ENCODE measurements at places on chromosomes 5 and 9. TPM values are rescaled to one million over a fixed set of nuclear protein-coding genes. Genes with fewer than 3 reads are reported as not detected.

Gene PTGS1
- polyA plus RNA-seq: 0.16 TPM

Gene CDC25C
- polyA plus RNA-seq: 15.9 TPM

Gene CCL27
- polyA plus RNA-seq: not detected

Gene ARL14EPL
- not detected for polyA plus RNA-seq

Gene FBXW2
- polyA plus RNA-seq: 39.1 TPM

- no peaks in the 10 kb centered on the region for H3K27me3 ChIP-seq
- no peaks in the 10 kb centered on the region for H3K4me1 ChIP-seq
- no peaks in the 10 kb centered on the region for H3K36me3 ChIP-seq
- no peak overlapping the region for H3K27ac ChIP-seq
- DNase-seq: no peak
Observed at GRCh38 chr5:39109606-39110005, 35.4 kb upstream of the RICTOR start.

- no peaks in the 10 kb centered on the region for H3K27me3 ChIP-seq
- no peaks in the 10 kb centered on the region for H3K36me3 ChIP-seq
- no peaks in the 10 kb centered on the region for H3K4me1 ChIP-seq
- no peak overlapping the region for H3K27ac ChIP-seq
- no peak overlapping the region for H3K4me3 ChIP-seq
Observed at GRCh38 chr5:102554728-102555127, 55.9 kb upstream of the SLCO6A1 start.

- H3K36me3 ChIP-seq: no peaks in the 10 kb centered on the region
- no peak overlapping the region for H3K27ac ChIP-seq
- no peaks in the 10 kb centered on the region for H3K27me3 ChIP-seq
- H3K4me3 ChIP-seq: no peak overlapping the region
- no peak for DNase-seq
Observed at GRCh38 chr5:56449071-56449640, 216.0 kb upstream of the ANKRD55 start.

DNA sequence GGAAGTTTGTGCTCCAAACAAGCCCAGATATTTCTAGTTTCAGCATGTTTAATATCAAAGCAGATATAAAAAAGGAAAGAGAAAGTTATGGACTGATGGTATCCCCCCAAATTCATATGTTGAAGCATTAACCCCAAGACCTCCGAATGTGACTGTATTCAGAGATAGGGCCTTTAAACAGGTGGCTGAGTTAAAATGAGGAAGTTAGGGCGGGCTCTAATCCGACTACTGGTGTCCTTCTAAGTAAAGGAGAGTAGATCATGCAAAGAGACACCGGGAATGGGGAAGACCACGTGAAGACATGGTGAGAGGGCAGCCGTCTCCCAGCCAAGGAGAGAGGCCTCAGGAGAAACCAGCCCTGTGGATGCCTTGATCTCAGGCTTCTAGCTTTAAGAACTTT is 324.1 kb upstream of the KIF2A start:
- no peaks in the 10 kb centered on the region for H3K36me3 ChIP-seq
- no peaks in the 10 kb centered on the region for H3K27me3 ChIP-seq
- no peak overlapping the region for H3K27ac ChIP-seq
- H3K4me3 ChIP-seq: no peak overlapping the region

DNA sequence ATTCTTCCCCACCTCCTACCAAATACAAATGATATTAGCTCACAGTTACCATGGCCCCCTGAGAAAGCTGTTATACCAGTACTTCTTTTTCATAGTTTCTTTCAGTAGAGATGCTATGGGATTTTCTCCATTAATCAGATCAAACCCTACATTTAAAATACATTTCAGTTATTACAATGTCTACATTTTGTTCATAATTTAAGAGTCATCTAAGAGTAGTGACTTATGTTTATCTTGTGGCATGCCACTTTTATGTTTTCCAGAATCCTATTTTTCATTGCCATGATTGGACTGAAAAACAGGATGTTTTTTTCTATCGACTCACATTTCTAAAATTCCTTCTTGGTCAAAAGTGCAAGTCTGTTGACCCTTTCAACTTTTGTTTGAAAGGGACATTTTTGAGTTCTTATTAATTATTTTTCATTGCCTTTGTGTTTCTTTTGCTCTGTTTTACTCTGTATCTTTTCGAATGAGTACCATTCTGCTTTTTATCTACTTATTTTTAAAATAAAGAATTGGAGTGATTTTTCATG is 77.4 kb upstream of the ANXA1 start:
- H3K27me3 ChIP-seq: no peaks in the 10 kb centered on the region
- H3K4me3 ChIP-seq: no peak overlapping the region
- no peaks in the 10 kb centered on the region for H3K36me3 ChIP-seq
- DNase-seq: no peak
- H3K4me1 ChIP-seq: no peaks in the 10 kb centered on the region
- H3K27ac ChIP-seq: no peak overlapping the region

DNA sequence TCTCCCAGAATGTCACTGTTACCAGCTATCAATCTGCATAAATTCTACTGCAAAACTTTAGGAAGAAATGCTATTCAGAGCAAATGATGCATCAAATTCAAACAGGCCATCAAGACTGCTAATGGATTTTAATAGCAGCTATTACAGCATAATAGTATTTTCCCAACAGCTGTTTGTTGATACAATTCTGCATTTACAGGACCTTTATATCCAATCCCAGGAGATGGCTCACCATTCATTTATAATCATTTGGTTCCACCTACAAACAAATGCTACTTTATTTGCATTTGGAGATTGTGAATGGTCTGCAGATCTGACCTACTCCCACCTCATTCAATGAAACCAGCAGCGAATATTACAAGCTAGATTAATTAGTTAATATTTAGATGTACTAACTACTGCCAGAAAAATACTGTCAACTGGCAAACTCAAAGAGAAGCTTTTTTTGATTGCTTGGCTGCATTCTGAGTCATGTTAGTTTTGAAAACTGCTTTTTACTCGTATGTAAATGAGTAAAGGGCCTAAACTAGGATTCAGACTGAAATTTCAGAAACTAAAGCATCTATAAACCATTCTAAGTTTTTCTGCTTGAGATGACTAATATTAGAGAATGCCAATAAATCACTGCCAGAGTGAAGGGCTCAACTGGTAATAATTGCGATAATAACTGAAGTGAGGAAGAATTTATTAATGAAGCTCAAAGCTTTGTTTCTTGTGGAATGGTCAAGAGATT is 7.1 kb upstream of the PCA3 start:
- no peak overlapping the region for H3K27ac ChIP-seq
- peaks cover 3% of the 10 kb centered on the region for H3K4me1 ChIP-seq
- no peak for DNase-seq
- H3K36me3 ChIP-seq: no peaks in the 10 kb centered on the region
- no peaks in the 10 kb centered on the region for H3K27me3 ChIP-seq

- H3K27me3 ChIP-seq: no peaks in the 10 kb centered on the region
- H3K4me1 ChIP-seq: peaks cover 25% of the 10 kb centered on the region
- no peak overlapping the region for H3K4me3 ChIP-seq
- no peak overlapping the region for H3K27ac ChIP-seq
Observed at GRCh38 chr9:128091144-128091543, 23.1 kb downstream of the SLC25A25 start.

DNA sequence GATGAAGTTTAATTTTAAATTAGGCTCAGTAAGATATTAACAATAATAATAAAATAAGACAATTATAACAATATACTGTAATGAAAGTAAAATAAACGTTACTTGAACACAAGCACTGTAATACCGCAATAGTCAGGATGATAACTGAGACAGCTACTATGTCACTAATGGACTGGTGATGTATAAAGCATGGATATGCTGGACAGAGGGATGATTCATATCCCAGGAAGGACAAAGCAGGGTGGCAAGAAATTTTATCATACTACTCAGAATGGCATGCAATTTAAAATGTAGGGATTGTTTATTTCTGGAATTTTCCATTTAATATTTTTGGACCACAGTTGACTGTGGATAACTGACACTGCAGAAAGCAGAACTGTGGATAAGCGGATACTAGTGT is 196.9 kb downstream of the VPS13A start:
- H3K36me3 ChIP-seq: no peaks in the 10 kb centered on the region
- DNase-seq: no peak
- no peak overlapping the region for H3K27ac ChIP-seq
- no peak overlapping the region for H3K4me3 ChIP-seq

DNA sequence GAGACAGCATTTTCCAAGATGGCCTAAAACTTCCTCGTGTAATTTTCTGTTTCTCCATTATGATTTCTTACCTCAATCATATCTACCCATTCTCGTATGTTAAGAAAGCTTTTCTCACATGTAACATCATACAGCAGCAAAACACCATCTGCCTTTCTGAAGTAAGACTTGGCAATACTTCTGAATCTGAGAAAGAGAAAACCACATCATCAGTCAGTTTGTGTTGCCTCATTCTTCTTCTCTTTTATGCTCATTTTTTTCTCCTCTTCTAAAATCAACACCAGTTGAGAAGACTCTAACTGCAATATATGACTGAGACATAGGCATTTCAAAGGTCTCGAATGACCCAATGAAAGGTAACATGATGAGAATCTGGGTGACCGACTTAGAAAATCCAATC is 66.0 kb downstream of the RASEF start:
- H3K4me3 ChIP-seq: no peak overlapping the region
- no peaks in the 10 kb centered on the region for H3K27me3 ChIP-seq
- no peak for DNase-seq
- H3K27ac ChIP-seq: no peak overlapping the region

DNA sequence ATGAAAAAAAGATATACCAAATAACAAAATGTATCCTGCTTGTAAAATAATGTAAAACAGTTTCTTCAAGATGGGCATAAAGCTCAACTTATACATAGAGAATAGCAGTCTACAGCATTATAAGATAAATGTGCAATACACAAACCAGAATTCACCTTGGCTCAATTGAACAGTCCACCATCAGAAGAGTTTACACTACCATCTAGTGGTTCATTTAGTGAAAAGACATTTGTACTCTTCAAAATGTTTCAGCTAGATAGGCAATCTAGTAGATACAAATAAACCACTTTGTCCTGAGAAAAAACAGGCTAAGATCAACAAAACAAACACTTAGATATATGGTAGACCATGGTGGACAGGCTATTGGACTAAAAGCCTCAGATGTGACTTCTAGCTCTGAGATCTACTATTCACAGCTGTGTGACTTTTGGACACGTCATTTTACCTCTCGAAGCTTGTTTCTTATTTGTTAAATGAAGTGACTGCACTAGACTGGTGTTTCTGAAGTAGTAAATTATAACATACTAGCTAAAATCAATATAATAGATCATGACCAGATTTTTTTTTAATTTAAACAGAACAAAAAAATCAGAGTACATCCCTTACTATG is 22.1 kb upstream of the TPD52L3 start:
- H3K27me3 ChIP-seq: no peaks in the 10 kb centered on the region
- no peak overlapping the region for H3K4me3 ChIP-seq
- H3K4me1 ChIP-seq: peaks cover 3% of the 10 kb centered on the region
- H3K27ac ChIP-seq: no peak overlapping the region

- no peaks in the 10 kb centered on the region for H3K4me1 ChIP-seq
- no peaks in the 10 kb centered on the region for H3K27me3 ChIP-seq
- H3K4me3 ChIP-seq: no peak overlapping the region
- DNase-seq: no peak
- H3K36me3 ChIP-seq: no peaks in the 10 kb centered on the region
Observed at GRCh38 chr5:2610986-2611385, 140.5 kb downstream of the IRX2 start.

DNA sequence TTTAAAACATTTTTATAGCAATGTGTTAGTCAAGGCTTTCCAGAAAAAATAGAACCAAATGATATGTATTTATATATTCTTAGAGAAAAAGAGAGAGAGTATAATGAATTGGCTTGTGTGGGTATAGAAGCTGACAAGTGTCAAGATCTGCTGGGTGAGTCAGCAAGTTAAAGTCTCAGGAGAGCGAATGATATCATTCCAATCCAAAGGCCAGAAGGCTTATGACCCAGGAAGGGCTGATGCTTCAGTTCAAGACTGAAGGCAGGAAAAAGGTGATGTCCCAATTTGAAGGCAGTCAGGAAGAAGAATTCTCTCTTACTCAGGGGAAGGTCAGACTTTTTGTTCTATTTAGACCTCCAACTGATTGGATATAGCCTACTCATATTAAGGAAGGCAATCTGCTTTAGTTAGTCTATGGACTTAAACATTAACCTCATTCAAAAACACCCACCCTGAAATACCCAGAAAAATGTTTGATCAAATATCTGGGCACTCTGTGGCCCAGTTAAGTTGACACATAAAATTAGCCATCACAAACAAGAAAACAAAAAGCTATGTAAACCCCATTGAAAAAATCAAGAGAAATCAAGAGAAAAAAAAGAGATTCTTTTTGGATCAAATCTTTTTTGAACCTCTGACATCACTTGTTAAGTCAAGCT is 189.6 kb downstream of the PIK3R1 start:
- peaks cover 5% of the 10 kb centered on the region for H3K4me1 ChIP-seq
- no peaks in the 10 kb centered on the region for H3K27me3 ChIP-seq
- no peaks in the 10 kb centered on the region for H3K36me3 ChIP-seq
- H3K27ac ChIP-seq: no peak overlapping the region

DNA sequence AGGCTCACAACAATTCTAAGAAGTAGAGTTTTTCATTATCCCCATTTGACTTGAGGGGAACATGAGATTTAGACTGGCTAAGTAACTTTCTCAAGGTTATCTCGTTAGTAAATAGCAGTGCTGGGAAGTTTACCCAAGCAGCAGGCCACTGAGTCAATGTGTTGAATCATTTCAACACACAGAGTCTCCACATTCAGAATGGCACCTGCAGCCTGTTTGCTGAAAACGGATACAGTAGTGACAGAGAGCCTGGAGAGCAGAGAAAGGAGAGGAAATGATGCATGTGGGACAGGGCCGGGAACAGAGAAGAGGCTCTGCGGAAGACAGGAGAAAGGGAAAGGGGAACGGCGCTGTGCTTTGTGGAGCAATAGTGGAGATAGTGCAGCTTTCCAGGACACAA is 33.5 kb upstream of the ZSWIM6 start:
- no peak overlapping the region for H3K27ac ChIP-seq
- H3K4me3 ChIP-seq: no peak overlapping the region
- no peaks in the 10 kb centered on the region for H3K4me1 ChIP-seq
- no peak for DNase-seq
- H3K27me3 ChIP-seq: no peaks in the 10 kb centered on the region

- H3K4me3 ChIP-seq: no peak overlapping the region
- no peaks in the 10 kb centered on the region for H3K4me1 ChIP-seq
- no peak overlapping the region for H3K27ac ChIP-seq
- H3K27me3 ChIP-seq: no peaks in the 10 kb centered on the region
Observed at GRCh38 chr5:2531318-2531717, 220.2 kb downstream of the IRX2 start.

Measured in GM12878 (cell line).